H9 (cell line): ENCODE measurements at places on chromosomes 13 and 19. TPM values are rescaled to one million over a fixed set of nuclear protein-coding genes. Genes with fewer than 3 reads are reported as not detected.

RFPL4A gene
- not detected in 2 replicates for total RNA-seq

LYPD3 gene
- total RNA-seq, result 1.8 TPM in 2 replicates

RASL11A gene
- 2.0 and 2.7 TPM in 2 replicates for total RNA-seq

ACER1 gene
- total RNA-seq, result not detected in 2 replicates

ZNF575 gene
- total RNA-seq, result not detected in 2 replicates

KANK2 gene
- total RNA-seq, result 42.0 and 44.0 TPM in 2 replicates

ZNF578 gene
- total RNA-seq, result 5.1 and 5.3 TPM in 2 replicates

MADCAM1 gene
- 0.72 and 1.2 TPM in 2 replicates for total RNA-seq

LCP1 gene
- total RNA-seq, result 0.81 and 1.1 TPM in 2 replicates

AMH gene
- total RNA-seq, result 70.2 and 70.7 TPM in 2 replicates

FGF21 gene
- total RNA-seq, result 0.55 and 0.90 TPM in 2 replicates

GRIN3B gene
- 1.0 and 1.4 TPM in 2 replicates for total RNA-seq
